CD4-positive, alpha-beta T cell treated with Interleukin-1 beta for 1 hour (primary cell): ENCODE measurements at places on chromosomes 4 and X.

- DNase-seq = no peak
Measured at GRCh38 chr4:121788896-121789295, 12.2 kb upstream of the EXOSC9 start.

GRCh38 chr4:123114915-123115756, 192.7 kb upstream of the NUDT6 start:
- DNase-seq = no peak

DNA sequence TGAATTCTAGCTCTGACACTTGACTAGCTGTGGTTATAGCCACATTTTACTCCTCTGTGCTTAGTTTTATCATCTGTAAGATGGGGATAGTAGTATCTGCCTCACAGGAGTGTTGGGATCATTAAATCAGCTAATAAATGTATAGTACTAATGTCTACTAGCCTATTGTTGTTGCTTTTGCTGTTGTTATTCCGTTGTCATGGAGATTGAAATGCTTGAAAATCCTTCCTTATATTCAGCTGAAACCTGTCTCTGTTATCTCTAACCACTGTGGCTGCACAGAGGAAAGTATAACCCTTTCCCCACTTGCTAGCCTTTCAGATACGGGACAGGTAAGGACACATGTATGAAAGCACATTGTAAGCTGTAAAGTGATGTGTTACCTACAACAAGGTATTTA, 33.9 kb downstream of the CLCN5 start:
- no peak for DNase-seq

- DNase-seq = no peak
Measured at GRCh38 chrX:47138171-47138570, 6.3 kb downstream of the NDUFB11 start.

DNA sequence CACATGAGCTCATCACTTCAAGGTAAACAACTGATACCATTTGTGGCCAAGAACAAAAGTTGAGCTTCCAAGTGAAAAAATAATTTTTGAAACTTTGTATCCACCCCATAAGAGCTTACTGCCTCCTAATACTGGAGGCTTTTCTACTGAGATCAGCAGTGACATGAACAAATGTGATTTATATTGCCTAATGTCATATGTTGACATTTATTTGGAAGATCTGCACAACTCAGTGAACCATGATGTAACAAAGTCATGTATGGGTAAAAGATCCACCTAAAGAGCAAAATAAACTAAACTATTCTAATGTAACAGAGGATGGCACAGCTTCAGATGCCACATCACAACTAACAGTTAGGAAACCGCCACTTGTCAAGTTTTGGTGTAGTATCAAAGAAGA, 65.8 kb downstream of the AFAP1 start:
- no peak for DNase-seq
